ENCODE measurements at places on chromosomes 4 and X.

DNA sequence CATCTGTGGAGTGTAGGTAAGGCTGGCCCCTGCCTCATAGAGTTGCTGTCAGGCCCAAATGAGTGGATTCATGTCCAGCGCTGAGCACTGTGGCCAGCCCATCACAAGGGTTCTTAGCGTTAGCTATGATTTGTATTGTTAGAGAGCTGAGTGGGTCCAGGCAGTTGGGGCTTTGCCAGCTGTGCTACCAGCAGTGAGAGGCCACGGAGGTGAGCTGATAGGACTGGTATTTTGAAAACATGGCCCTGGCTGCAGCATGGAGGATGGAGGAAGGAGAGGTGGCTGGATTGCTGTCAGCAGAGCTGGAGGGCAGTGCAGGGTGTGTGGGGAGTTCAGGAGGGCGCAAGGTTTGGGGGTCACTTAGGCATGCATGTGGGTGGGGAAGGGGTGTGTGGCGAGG is 69.8 kb downstream of the PSAPL1 start:
- peak; percentile 11 for DNase-seq

- no peak for DNase-seq
These were observed 118.4 kb downstream of the CHIC1 start for GRCh38 chrX:73681408-73681807.

DNA sequence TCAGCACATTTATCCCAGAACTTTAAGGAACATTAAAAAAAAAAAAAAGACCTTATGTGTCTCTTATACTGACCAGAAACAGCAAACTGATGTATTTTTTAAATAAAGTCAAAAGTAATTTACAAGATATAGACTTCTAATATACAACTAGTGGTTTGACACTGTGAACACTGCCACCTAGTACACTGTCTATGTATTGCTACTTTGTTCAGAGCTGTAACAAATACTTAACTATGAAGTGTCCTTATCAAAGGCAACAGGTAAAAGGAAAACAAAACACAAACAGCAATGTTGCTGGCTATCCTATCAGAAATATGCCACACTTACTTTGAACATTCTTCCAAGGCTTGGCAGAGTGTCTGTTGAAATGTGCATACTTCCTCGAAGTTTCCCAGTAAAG is 60.4 kb downstream of the CD40LG start:
- peak; percentile 17 for DNase-seq

DNA sequence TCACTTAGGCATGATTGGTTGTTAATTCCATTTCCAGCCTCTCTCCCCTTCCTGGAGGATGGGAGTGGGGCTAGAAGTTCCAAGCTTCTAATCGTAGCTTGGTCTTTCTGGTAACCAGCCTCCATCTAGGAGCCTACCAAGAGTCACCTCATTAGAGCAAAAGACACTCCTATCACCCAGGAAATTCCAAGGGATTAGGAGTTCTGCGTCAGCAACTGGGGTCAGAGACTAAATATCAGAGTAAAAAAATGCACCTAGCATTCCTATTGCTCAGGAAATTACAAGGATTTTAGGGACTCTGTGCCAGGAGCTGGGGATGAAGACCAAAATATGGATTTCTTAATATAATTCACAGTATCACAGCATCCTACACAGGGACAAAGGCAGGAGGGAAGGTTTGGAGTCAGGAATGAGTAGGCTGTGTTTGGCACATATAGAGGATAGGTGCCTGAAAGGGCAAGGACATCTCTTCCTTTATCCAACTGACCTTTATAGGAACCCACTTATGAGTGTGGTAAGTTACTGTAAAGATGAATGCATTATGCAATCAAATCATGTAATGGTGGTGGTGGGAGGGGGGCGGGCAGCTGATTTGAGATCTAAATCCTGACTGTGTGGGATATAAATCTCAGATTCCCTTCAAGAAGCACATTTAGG is 30.5 kb upstream of the LIMCH1 start:
- DNase-seq, result no peak

DNA sequence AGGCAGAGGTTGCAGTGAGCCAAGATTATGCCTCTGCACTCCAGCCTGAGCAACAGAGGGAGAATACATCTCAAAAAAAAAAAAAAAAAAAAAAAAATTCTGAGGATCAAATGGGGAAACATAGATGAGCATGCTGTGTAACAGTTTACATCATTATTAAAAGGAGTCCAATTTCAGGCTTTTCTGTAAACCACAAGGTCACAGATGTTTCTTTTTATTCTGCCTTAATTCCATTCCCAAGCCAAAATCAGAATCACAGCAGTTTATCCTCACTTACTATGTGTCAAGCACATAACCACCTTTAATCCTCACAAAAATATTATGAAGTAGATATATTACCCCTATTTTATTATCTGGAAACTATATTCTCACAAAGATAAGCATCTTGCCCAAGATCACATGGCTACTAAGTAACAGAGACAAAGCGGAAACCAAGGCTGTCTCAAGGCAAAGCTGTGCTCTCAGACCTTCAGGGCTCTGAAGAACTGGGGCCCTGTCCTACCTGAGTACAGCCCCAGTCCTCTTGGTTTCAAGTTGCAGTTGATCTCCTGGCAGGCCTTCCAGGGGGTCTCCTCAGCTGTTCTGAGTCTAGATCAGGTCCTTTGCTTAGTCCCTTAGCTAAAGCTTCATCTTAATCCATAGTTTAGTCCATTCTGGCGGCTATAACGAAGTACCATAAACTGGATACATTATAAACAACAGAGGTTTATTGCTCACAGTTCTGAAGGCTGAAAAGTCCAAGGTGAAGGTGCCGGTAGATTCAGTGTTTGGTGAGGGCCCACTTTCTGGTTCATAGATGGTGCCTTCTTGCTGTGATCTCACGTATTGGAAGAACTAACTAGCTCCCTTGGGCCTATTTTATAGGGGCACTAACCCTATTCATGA is 141.3 kb downstream of the PALLD start:
- DNase-seq, result no peak

GRCh38 chr4:112704991-112705845 is 68.3 kb downstream of the LARP7 start:
- DNase-seq, result no peak

GRCh38 chr4:54268151-54268550 is 39.1 kb downstream of the PDGFRA start:
- no peak for DNase-seq

DNA sequence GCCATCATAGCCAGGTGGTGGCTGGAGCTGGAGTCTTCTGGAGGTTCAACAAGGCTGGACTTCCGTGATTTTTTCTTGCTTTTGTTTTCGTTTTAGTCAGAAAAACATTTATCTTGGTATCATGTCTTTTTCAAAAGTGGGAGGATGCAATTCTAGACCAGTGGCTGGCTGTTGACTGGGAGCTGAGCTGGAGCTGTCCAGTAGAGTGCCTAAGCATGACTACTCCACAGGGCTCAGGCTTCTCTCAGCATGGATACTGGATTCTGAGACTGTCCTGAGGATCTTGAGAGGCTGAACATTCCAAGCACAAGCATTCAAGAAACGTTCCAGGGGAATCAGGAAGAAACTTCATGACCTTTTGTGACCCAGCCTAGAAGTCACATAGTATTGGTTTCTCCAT is 598.1 kb downstream of the MID1IP1 start:
- no peak for DNase-seq

DNA sequence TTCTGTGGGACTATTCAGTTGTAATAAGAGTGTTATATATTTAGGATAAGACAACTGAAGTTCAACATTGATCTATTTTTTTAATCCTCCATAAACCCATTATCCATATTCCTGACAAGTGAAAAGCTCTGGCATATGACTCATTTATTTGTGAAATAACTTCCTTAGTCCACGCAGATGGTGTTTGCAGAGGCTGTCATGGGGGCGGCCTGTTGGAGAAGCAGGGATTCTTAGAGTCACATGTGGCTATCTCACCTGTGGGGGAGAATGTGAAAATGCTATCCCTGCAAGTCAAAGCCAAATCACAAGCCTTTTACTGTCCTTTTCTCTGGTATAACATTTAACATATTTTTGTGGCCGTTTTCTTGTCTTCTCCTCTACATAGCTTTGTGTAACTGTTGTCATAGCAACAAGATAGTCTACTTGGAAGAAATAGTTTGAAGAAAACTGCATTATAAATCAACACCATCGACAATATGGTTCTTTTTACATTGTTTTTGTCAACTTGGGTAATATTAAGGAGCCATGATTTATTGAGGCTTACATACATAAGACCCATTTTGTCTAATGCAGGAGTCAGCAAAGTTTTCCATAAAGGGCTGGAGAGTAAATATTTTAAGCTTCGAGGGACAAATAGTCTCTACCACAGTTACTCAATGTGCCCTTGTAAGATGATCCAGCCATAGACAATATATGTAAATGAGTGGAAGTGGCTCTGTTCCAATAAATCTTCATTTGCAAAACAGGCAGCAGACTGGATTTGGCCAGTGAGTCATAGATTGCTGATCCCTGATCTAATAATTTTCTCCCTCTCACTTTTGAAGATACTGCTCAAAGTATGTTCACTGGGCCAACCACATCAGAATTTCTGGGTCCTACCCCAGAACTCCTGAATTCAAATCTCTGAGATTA is 395.0 kb downstream of the DTHD1 start:
- no peak for DNase-seq

- DNase-seq, result no peak
These were observed 261.0 kb upstream of the NDST3 start for GRCh38 chr4:117773064-117773936.

DNA sequence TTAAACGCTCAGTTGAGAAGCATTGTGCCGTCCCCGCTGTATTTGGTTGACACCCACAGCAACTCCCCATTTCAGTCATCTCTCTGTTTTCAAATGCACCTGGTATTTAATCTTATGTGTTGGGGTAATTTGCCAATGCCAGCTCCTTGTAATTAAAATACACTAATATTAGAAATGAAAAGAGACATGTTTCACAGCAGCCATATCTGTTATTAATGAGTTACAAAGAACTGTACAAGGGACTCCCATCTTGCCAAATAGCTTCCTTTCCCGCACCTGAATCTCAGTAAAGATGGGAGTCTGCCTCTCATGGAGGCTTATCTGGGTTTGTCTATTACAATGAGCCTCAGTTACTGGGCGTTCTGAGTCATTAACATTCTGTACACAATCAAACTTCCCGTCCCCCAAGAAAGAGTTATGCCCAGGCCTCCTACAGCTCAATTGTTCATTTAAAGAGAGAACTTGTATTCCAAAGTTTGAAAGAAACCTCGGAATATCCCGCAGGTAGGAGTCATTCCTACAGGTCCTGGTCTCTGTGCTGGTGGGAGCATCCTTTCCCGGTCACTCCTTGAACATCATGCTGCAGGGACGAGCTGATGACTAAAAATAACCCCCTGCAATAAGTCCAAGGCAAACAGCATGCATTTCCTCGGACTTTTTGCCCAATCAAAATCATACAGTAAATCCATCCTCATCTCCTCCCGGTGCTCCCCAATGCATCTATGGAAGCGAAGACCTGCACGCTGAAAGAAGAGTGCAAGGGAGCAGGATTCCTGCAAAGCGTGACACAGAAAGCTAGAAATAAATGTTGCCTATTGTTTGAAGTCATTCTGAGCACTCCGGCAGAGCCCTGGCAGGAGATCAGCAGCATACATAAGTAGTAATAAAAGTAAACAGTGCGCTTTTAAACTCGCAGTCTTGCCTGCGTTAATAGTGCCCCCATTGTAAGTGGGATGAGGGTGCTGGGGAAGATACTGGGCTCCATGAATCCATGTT is 926 bp downstream of the NDP start:
- no peak for DNase-seq
